ENCODE measurements at places on chromosomes 2 and 18. TPM values are rescaled to one million over a fixed set of nuclear protein-coding genes. Genes with fewer than 3 reads are reported as not detected.

CYTIP gene
- total RNA-seq, result not detected

CYP27C1 gene
- 4.3 TPM for total RNA-seq

FBXO36 gene
- 1.2 TPM for total RNA-seq

SCN7A gene
- total RNA-seq, result not detected

TCF4 gene
- 2.0 TPM for total RNA-seq

ANKRD53 gene
- total RNA-seq, result not detected

C2orf81 gene
- total RNA-seq, result 3.5 TPM

PLA2R1 gene
- total RNA-seq, result 2.4 TPM

MEP1B gene
- total RNA-seq, result 0.06 TPM

ATP6V1C2 gene
- total RNA-seq, result 0.06 TPM

ACKR3 gene
- 29.6 TPM for total RNA-seq

B3GNT7 gene
- total RNA-seq, result 2.6 TPM

GAL3ST2 gene
- 0.36 TPM for total RNA-seq

CHST10 gene
- total RNA-seq, result 17.4 TPM

FAP gene
- not detected for total RNA-seq

PRKAG3 gene
- not detected for total RNA-seq

CPO gene
- total RNA-seq, result not detected

PCARE gene
- not detected for total RNA-seq

MYL1 gene
- not detected for total RNA-seq

CACNB4 gene
- total RNA-seq, result 0.32 TPM

DPP10 gene
- not detected for total RNA-seq

TBR1 gene
- 0.09 TPM for total RNA-seq

UBE2E3 gene
- 78.0 TPM for total RNA-seq

ANKRD62 gene
- not detected for total RNA-seq

MERTK gene
- total RNA-seq, result 1.4 TPM
